ENCODE measurements at places on chromosomes 1 and 21. TPM values are rescaled to one million over a fixed set of nuclear protein-coding genes. Genes with fewer than 3 reads are reported as not detected.

SLC44A5 gene
- 0.82 TPM for total RNA-seq

- DNase-seq: peak; percentile 75
Measured at GRCh38 chr21:31873696-31874599, 1.1 kb downstream of the HUNK start.

DNA sequence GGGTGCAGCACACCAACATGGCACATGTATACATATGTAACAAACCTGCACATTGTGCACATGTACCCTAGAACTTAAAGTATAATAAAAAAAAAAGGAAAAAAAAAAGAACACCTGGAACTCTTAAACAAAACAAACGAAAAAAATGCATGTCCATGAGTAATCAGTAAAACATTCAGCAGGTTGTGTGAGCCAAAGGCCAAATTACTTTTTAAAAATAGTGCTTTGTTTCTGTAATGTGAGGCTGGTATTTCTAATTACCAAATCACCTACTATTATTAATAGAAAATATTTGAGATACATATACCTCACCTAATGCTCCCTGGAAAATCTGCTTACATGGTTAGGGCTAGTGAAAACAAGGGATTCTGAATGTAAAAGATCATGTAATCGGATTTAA lies 294.4 kb upstream of the NR5A2 start:
- no peak for DNase-seq

GRCh38 chr1:73029571-73029970 lies 747.2 kb upstream of the NEGR1 start:
- no peak for DNase-seq

ANKRD35 gene
- total RNA-seq: 13.1 TPM
